Effector memory CD4-positive, alpha-beta T cell (primary cell): ENCODE measurements at places on chromosomes 6 and 20.

DNA sequence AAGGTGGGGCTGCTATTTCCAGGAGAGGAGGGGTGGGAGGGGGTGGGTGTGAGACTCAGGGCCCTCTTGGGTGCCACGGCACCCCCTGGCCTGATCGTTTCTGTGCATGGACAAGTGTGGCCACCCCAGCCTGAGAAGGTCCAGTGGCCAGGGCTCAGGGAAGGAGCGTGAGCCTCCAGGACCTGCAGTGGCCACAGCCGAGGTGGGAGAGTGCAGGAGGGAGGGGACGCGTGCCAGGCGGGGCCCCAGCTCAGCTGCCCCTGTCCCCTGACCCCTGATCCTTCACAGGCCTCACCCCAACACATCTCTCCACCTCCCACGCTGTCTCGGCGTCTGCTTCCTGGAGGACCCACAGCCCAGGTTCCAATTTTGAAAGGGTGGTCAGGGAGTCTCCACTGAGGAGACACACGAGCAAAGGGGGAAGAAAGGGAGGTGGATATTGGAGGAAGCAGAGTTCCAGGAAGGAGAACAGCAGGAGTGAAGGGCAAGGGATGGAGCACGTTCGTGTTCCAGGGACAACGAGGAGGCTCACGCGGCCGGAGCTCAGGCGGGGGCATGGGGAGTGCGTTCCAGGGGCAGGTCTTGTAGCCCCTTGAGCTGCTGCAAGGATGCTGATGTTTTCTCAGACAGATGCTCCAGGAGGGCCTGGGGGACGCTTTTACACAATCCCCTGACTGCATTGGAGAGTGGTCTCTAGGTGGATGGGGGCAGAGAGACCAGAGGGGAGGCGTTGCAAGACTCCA is 4.2 kb upstream of the HRH3 start:
- no peak for DNase-seq

DNA sequence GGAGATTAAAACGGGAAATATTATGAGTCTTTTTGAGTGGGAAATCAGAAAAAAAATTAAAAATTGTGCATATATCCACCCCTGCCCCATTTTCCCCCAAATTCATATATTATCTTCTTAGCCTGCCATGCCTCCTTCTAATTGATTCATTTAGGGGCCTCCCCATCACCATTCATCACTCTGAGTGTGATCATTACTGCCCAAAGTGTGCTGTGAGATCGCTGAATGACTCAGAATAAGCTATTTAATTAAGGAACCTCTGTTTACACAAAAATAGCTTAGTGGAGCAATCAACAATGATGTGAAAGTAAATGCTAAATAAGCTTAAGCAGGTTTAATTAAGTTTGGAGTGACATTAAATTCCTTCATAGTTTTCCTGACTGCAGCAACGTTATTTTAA is 645.5 kb downstream of the GRIK2 start:
- no peak for DNase-seq

DNA sequence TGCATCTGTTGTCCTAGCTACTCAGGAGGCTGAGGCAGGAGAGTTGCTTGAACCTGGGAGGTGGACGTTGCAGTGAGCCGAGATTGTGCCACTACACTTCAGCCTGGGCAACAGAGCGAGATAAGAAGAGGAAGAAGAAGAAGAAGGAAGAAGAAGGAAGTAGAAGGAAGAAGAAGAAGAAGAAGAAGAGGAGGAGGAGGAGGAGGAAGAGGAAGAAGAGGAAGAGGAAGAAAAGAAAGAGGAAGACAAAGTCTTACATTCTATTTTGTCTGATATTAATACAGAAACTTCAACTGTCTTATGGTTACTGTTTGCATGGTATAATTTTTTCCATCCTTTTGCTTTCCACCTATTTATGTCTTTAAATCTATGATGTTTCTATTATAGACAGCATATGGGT is 7.2 kb upstream of the NELFCD start:
- DNase-seq, result no peak

DNA sequence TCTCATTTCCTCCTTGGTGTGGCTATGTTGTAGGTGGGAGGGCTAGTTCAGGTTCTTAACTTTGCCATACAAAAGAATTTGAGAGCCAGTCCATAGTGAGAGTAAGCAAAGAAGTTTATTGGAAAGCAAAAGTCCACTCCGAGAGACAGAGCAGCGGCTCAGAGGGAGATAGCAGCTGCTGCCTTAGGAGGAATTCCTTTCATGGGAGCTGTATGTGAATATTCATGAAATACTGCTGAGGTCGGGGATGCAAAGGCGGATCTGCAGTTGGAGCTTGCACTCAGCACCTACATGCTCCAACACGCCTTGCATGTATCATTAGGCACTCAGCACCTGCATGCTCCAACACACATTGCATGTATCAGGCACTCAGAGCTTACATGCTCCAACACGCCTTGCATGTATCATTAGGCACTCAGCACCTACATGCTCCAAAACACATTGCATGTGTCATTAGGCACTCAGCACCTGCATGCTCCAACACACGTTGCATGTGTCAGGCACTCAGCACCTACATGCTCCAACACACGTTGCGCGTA is 54.9 kb downstream of the CDH4 start:
- no peak for DNase-seq

DNA sequence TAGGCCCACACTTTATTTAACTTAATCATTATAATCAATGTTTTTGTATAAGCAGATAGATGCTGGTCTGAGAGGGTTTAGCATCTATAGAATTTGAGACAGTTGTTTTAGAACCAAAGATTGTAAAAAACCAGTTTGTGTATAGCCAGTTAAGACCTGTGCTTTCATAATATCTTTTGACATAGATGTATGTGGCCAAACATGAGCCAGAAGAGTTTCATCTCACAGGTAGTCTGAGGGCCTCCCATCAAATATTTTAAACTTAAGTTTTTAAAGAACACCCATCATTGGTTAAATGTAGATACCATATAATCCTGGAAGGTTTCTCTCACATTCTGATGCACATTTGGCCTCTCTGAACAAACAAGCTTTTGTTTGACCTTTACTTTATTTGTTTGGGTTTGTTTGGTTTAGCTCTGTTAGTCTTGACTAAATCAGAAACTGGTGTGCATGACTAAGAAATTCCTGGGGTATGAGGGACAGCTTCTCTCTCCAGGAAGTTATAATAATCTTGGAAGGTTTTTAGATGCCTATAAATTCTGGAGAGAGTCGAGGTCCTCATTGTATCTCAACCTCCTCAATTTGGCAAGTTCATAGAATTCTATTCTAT is 58.0 kb upstream of the TMEM200A start:
- no peak for DNase-seq

DNA sequence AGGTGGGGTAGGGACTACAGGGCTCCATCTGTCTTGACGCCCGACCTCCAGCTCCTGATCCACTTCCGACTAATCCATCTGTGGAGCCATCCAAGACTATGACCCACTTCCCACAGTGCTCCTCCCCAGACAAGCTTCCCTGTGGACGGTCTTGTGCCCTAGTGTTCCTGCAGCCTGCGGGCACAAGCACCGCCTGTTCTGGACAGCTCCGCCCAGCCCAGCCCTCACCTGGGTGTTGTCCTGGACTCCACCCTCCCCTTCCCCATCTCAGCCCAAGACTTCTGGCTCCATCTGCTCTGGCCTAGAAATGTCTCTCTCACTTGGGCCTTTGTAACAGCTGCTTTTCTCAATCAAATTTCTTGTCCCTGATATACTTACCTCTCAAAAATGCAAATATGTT is 102.0 kb downstream of the MAFB start:
- no peak for DNase-seq

DNA sequence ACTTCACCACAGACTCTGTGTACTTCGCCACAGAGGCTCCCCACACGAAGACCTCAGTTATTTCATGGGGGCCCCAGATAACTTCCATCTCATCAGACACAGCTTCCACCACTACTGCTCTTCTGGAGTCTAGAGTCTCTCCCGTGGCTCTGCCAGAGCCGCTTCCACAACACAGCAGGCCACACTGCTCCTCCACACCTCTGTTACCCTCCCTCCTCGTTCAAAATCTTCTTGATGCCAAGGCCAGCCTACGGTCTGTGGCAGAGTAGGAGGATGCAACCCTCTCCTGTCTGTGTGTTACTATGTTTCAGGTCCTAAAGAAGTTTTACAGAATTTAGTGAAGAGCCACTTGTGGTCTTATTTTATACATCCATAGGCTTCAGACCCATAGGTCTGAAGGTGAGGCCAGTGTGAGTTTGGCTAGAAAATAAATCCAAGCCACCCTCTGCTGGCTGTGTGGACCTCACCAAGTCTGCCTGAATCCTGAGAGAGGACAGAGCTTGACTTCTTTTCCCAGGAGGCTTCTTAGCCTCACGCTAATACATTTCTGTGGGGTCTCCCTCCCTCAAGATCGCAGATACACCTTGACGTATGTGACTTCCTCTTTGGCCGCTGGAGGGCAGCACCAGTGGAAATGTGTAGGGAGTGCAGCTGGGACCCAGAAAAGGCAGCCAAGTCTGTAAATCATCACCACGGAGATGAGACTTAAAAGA is 197.7 kb downstream of the FAXC start:
- DNase-seq, result no peak

- no peak for DNase-seq
Measured at GRCh38 chr6:143009851-143010250, 50.8 kb upstream of the AIG1 start.

DNA sequence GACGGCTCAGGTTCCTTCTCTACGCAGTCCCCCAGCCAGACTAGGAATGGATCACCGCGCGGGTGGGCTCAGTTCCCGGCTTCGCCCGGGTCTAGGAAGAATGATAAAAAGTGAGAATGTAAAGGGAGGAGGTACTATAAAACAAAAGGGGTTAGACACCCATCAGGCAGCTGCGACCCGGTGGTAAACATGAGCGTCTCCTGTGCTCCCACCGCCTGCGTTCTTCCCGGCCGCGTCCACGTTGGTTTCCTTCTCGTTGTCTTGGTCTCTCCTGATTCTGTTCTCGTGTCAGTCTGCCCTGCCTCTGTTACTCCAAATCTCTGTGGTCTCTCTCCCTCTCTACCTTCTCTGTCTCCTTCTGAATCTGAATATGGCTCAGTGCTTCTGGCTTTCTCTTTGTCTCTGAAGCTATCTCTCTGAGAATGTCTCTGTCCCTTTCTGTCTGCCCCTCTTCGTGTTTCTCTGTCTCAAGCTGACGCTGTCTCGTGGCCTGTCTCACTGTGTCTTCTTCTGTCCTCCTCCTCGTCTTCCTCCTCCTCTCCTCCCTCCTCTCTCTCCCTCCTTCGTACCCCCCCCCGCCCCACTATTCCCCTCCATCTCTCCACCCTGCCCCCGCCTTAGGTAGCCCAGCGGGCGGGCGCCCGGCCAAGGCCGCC is 41.6 kb upstream of the FOXP4 start:
- no peak for DNase-seq

DNA sequence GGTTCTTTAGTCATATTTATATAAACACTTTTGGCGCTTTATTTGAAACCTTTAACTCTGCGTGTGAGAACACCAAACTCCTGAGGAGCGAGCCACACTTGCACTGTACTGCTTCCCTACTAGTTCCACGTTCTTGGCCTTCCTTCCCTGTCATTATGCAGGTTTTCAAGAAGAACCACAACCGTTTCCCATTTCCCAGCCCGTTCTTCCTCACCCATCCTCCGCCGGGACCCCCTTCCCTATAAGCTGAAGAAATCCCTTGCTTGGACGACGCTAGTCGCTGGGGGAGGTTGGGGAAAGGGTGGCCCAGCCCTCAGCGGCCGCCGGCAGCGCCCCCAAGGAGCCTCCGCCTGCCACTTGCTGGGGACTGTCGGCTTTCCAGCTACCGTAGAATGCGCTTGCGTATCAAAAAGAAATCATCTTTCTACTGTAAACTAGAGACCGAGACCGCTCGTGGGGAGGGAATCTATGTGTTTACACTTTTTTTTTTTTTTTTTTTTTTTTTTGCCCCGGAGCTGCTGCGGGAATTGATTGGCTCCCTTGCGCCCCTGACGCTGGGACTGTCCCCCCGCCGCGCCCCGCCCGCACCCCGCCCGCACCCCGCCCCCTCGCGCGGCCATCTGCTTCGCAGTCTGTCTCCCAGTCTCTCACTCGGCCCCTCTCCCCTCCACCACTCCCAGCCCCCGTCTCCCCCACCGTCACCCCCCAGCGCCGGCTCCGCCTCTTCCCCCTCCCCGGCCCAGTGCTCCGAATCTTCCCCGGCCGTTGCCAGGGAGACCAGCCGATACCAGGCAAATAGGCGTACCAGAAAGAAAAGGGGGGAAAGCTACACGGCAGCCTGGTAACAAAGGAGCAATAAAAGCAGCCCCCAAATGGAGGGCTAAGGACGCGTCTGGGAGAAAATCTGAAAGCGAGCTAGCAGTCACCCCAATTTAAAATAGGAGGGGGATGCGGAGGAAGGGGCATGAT is 2.3 kb upstream of the MARCKS start:
- DNase-seq, result no peak

- DNase-seq, result no peak
Measured at GRCh38 chr6:28653876-28654275, 128.2 kb downstream of the GPX5 start.

DNA sequence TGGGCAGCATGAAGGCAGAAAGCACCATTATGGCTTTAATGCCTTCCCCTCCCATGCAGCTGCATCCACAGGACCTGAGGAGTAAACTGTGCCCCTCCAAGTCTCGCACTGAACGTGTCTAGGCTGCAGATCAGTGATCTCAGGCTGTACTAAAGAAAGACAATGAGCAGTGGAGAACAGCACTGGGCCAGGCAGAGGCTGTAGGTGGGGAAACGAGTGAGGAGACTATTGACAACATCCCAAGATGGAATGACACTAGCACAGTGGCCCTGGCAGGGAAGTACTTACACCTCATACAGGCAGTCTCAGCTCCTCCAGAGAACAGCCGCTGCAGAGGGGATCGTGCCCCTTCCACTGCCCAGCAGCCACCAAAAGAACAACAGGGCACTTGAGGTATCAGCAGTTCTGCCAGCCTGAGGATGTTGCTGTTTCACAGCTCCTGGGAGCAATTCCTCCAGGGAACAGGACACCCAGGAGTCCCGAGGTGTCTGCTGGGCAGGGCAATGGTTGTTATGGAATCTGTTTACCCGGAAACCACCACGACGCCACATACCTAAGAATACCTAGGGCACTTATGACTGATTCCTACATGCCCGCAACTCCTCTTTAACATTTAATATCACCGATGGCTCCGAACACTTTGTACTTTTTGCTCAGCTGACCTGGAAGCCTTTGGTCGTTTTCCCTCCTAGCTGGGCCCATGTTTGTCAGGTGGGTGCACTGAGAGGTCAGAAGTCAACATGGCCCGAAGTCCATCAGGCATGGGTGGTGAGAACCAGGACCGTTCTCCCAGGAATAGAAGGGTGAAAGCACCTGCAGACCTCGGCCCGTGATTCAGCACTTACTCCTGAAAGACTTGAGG is 79.1 kb downstream of the SLC22A23 start:
- no peak for DNase-seq

GRCh38 chr20:59748619-59749191 is 144.4 kb downstream of the PHACTR3 start:
- no peak for DNase-seq

GRCh38 chr6:53239526-53239925 is 90.9 kb upstream of the GCM1 start:
- no peak for DNase-seq

DNA sequence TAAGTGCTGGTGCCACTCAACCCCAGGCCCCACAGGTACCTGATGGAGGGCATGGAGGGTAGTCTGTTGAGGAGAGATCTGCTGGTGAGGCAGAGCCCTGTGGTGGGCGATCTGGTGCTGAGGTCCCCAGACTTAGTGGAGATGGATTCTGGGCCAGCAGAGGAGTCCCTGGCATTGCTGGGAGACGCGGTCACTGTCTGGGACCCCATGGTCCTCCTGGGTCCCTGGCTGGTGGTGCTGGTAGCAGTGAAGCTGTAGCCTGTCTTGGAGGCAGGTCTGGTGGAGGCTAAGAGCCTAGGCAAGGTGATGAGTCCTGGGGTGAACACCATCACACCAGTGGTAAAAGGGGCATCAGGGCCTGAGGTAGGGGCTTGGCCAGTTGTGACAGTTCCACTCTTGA is 6.6 kb downstream of the TREML2 start:
- DNase-seq, result no peak
